ENCODE measurements at places on chromosomes 2 and 18.

GRCh38 chr18:48460929-48461583 lies 51.9 kb upstream of the ZBTB7C start:
- DNase-seq = no peak

- DNase-seq = no peak
These were observed 4.7 kb upstream of the STAT1 start for GRCh38 chr2:191018643-191019119.

- DNase-seq = no peak
These were observed 259.0 kb downstream of the NBAS start for GRCh38 chr2:15302154-15302553.

GRCh38 chr2:104502901-104503300 lies 351.0 kb upstream of the POU3F3 start:
- DNase-seq = no peak

DNA sequence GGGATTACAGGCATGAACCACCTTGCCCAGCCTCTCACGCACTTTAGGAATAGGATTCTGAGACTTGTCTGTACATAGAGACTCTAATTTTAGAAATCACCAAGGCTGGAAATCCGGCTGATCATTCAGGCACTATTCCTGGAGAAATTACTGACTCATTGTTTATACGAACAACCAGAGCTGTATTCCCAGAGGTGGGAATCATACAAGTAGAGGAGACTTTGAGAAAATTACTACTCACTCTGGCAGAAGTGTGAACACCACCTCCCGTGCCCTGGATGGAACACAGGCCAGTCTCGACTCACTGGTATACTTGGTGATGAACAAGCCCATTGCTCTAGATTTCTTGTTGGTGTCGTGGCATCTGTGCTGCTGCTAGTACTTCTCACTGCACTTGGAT lies 5.8 kb upstream of the ADNP2 start:
- DNase-seq = no peak

DNA sequence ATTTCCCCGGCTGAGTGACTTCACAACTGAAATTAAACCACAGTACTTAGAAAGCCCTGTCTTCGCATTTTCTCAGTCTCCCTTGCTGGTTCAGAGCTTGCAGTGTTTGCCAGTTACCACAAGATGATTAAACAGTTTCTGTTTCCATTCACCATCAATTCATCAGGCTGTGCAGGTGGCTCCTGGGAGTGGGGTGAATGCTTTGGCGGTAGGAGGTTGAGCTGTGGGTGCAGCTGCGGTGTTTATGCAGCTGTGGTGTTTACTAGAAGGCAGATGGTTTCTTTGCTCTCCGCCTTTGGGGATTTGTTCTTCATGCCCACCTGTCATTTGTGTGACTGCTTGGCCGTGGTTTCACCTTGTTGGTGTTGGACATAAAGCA lies 16.1 kb downstream of the ACOXL start:
- DNase-seq = peak; percentile 57

DNA sequence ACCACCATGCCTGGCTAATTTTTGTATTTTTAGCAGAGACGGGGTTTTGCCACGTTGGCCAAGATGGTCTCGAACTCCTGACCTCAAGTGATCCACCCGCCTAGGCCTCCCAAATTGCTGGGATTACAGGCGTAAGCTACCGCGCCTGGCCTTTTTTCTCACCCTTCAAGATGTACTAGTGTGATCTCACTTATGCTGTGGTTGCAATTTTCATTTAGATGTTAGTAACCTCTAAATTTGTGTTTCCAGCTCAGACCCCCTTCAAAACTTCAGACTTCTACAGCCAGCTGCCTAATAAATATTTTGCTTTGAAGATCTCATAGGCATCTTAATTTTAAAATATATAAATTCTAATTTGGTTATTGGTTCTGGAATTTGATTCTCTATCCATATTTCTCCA lies 8.0 kb downstream of the SLC38A11 start:
- DNase-seq = no peak

DNA sequence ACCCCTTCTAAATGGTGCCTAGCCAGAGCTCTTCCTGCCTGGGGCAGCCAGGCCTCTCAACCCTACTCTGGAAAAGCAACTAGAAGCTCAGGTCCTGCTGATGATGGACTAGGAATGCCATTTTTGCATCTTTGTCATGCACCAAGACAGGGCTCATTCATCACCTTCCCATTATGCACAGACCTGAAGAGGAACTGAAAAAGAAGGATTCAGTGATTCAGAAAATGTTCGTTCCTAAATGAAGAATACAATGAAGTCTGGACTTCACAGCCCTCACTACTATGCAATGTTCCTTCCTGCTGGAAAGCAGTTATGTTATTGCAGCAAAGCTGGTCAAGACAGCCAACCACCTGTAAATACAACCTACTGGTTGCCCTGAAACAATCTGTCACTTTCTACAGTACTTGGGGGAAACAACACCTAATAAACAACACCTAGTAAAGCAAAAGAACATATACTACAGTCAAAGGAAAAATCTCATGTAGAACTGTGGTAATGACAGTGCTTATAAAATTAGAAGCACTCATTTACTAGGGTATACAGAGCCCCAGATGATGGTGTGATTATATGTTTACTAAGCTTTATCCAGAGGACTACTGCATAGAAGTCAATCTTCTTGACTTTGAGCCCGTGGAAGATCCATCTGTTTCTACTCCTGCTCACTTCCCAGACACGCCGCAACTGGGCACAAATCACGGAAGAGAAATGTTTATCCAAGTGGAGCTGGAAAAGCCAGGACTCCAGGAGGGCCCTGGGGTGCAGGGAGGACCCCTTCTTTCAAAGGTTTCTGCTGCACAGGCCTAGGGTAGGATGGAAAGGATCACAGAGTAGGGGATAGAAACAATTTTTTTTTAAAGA lies 103.1 kb upstream of the THOC1 start:
- DNase-seq = no peak

DNA sequence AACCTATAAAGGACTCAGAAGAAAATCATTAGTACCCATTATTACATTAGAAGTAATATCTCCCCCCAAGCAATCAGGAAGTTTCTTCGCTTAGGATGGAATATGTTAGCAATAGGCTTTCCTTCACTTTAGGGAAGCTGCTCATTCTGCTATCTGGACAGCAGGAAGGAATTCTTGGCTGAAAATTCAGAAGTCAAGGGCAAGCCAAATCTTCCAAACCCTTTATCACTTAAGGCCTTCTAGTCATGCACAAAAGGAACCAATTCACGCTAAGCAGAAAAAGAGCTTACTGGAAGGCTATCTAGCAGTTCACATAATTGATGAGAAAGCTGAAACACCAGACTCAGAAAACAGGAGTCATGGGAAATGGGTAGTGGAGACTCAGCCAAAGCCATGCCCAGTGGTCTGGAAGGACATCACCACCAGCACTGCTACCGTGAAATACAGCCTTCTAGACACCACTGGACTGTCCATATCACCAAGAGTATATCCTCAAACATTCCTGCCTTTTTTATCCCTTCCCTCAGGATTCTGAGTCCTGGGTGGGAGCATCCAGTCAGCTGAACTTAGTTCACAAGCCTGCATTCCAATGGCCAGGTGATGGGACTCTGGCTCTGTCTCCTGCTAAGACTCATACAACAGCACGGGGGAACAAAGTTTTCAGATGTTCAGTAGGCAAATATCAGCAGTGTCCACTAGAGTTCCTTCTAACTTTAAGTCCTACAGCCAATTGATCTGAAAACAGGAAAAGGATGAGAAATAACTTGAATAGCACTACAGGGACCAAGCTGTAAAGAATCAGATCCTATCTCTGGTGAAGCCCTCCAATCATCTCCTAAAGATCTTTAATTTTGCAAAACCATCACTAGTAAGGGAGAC lies 14.8 kb upstream of the ADAM17 start:
- DNase-seq = no peak

DNA sequence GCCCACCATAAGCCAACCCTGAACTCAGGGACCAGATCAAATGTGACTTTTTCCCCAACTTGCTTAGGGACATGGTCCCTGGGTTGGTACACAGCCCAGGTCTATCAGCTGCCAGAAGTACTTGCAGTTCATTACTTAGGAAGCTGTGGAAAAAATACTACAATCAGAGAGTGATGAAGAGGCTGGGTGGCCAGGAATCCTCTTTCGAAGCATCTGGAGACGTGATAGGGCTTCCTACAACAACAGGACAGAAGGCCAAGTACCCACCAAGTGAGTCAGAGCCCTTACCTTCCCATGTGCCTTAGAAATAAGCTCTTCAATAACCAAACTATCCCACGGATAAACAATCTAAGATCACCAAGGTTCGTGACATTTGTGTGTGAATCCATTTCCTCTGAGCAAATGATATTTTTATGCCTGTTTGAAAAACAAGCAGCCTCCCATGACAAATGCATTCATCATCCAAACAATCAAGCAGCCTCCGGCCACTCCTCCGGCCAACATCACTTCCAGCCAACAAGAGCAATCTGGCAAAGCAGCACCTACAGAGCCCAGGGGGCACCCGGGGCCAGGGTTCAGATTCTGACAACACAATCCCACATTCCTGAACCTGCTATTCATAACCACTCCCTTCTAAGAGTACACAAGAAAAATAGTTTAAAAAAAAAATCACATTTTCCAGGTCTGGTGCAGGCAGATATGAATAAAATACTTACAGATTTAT lies 26.4 kb downstream of the TBC1D8 start:
- no peak for DNase-seq

DNA sequence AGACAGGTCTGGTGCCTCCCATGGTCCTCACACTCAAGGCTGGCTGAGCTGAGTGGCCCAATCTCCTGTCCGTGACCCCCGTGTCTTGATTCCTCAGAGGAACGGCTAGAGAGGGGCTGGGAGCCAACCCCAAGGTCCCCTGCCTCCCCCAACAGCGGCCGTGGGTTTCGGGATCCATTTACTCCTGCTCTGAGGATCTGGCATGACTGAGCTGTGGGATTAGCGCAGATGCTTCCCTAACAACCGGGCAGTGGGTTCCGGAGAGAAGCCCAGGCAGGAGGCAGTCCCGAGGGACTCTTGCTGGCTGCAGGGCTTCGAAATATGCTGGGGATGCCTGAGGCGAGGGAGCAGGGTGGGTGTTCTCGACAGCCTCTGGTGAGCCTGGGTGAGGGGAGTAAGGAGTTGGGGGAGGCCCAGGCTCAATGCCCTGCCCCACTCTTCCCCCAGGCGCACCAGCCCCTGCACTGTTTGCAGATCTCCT lies 18.9 kb downstream of the GPR35 start:
- no peak for DNase-seq

GRCh38 chr2:28684142-28684858 lies 67.3 kb upstream of the PPP1CB start:
- no peak for DNase-seq

DNA sequence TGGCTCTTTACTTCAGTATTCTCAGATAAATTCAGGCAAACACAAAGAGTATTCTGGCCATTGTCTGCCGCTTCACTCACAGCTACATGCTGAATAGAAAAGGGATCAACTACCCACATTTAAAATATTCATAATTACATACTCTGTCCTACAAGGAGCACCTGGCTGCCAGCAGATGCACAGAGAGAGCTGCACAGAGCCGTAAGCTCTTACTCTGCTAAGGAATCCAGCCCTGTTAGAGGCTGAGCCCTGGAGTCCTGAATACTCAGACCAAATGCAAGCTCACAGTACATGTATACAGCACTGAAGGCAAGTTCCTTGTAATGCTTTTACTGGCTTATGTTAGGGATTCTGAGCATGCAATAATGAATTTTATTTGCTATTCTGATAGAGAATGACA lies 80.3 kb downstream of the FTCDNL1 start:
- DNase-seq = no peak

GRCh38 chr18:77321823-77322805 lies 72.5 kb downstream of the GALR1 start:
- no peak for DNase-seq

All from hematopoietic multipotent progenitor cell treated with erythropoietin and hydrocortisone succinate and interleukin-3 and kit ligand, for 4 days (in vitro differentiated cells).